ENCODE measurements at places on chromosomes 6 and 20.
A peak's percentile ranks its signal among the peaks of the same experiment; 100 is the strongest.

DNA sequence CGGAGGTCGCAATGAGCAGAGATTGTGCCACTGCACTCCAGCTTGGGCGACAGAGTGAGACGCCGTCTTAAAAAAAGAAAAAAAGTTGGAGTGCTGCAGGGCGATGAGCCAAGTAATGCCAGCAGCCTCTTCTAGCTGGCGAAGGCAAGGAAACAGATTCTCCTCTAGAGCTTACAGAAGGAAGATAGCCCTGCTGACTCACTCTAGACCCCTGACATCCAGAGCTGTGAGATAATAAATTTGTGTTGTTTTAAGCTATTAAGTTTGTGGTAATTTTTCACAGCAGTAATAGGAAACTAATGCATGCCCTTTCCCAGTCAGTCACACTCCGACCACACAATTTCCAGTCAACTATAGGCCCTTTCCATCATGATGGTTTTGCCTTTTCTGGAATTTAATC, 16.4 kb downstream of the PRSS16 start:
- no peak for DNase-seq

DNA sequence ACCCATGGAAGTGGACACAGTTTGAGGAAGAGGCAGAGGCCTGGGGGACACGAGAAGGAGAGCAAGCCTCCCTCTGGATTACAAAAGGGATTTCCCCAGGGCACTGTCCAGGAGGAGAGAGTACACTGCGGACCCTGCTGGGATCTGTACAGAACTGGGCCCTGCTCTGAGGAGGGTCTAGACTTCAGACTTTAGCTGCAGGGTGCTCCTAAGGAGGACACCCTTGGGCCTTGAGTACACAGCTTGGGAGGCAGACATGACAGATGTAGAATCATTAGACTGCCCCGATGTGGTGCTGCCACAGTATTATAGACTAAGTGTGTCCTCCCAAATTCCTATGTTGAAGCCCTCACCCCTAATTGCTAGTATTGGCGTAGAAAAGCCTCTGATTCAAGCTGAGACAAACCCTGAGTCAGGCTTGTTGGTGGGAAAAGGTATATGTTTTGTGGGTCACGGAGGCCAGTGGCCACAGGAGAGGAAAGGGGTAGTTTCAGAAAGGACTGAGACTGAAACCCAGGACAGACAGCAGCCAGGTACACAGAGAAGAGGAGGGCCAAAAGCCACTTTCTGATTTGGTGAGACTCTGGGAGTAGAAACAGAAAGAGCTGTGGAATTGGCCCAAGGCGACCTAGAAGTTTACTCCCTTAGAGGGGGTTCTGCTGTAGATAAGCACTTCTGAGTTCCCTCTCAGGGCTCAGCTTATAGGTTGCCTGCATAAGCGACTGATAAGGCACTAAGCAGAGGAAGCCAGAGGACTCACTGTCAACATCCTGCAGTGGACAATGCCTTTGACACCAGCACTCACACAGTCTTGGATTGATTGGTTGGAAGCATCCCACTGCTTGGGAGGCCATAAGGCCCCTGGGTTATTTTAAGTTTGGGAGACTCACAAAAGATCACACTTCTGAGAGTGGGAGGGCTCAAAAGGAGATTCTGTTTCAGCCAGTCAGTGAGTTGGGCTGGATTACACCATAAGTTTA, 16.5 kb upstream of the SH3BGRL2 start:
- no peak for DNase-seq

DNA sequence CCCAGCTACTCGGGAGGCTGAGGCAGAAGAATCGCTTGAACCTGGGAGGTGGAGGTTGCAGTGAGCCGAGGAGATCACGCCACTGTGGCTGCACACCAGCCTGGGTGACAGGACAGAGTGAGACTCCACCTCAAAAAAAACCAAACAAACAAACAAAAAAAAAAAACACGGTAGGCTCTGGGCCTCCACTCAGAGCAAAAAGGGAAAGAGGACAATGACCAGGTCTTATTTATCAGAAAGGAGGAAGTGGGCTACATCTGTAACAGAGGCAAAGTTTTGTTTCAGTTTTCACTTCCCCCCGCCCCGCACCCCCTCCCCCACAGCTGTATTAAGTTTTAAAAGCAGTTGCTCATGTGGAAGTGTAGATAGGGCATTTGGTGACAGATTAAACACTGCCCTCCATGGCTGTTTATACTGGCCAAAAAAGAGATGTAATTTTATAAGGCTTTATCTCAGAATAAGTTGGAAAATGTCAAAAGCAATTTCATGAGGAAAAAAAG, 114.6 kb downstream of the RCAN2 start:
- no peak for DNase-seq

GRCh38 chr20:4016340-4017050, 1.1 kb upstream of the RNF24 start:
- DNase-seq, result no peak

DNA sequence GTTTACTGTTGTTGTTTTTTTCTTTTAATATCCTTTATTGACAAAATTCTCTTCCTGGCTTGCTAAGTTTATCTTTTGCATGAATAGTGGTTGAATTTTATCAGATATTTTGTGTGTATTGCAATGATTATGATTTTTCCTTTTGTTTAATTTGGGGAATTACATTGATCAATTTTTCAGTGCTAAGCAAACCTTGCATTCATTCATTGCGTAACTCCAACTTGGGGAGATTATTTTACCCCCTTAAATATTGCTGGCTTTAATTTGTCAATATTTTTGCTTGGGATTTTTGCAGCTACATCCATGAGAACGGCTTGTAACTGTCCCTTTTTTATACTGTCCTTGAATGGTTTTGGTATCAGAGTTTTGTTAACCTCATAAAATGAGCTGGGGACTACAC, 63.4 kb downstream of the SERAC1 start:
- no peak for DNase-seq

DNA sequence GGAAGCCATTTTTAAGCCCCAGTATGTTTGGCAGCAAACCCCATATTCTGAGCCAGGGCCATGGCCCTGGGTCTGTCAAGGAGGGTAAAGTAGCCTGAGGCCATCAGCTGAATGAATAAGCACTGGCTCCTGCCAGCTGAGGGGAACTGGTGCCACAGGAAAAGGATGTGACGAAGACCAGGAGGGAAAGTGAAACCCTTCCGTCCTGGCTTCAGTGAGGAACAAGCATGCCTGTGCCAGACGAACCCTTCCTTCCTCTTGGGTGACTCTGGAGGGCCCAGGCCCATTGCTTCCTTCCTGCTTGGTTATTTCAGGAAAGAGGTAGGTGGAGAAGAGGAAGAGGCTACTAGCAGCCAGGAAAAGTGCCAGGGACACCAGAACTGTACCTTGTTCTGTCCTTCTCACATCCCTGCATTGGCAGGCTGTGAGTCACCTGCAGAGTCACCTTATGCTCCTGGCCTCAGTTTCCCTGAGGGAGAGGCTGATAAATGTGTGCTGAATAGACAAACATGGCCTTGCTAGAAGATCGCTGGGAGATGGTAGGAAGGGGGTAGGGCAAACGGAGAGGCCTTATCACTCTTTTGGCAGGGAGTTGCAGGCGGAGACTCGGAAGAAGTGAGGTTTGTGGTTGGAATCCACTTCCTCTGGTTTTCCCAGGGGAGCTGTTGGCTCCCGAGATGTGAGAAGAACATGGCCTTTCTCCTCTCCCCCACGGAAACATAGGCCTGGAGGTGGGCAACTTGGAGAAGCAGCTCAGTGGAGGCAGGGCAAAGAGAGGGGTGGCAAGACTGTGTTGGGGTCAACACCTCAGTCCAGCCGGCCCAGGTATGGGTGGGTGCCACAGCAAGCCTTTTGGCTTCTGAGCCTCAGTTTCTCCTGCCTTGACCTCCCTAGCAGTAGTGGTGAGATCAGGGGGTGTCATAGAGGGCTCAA, 37.4 kb downstream of the COX4I2 start:
- peak; percentile 90 for DNase-seq

DNA sequence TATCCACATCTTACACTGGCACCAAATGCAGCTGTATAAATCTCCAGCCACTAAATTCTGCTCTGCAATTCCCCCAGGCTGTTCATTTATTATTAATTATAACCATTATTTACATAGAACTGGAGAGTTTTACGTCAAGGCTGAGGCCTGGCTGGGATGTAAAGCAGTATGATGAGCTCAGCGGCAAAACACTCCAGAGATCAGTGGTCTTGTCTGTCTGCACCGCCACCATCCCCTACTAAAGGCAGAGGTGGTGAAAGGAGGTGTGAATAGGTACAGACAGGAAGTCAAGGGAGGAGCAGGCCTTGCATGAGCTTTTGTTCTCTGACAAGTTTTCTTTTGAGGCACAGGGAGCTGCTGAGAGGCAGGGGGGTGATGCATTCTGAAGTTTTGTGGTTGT, 159.9 kb upstream of the PCSK2 start:
- DNase-seq, result no peak

DNA sequence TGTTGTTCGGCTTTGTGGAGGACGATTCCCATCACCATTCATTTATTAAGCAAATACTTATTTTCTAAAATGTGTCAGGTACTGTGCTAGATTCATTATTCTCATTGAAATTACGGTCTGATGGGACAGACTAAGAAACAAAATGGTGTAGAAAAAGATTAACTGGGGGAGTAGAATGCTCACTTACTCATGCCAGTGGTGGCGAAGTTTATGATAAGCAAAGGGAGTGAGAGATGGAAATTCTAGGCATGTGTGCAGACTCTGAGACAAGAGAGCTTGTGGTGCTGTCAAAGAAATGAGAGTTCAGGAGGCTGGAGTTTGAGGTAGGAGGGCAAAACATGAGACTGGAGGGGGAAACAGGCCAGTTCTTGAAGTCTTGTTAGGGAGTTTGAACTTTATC, 896 bp downstream of the RPP21 start:
- DNase-seq, result no peak

GRCh38 chr20:57612916-57613315, 7.3 kb downstream of the ZBP1 start:
- no peak for DNase-seq

GRCh38 chr6:111858347-111858746, 14.9 kb downstream of the FYN start:
- no peak for DNase-seq

- DNase-seq, result no peak
Measured at GRCh38 chr20:19113343-19113930, 99.0 kb upstream of the SLC24A3 start.

GRCh38 chr20:60058879-60059278, 100.7 kb downstream of the CDH26 start:
- no peak for DNase-seq

- DNase-seq, result peak; percentile 58
Measured at GRCh38 chr6:166626177-166627032, 646 bp downstream of the RPS6KA2 start.

DNA sequence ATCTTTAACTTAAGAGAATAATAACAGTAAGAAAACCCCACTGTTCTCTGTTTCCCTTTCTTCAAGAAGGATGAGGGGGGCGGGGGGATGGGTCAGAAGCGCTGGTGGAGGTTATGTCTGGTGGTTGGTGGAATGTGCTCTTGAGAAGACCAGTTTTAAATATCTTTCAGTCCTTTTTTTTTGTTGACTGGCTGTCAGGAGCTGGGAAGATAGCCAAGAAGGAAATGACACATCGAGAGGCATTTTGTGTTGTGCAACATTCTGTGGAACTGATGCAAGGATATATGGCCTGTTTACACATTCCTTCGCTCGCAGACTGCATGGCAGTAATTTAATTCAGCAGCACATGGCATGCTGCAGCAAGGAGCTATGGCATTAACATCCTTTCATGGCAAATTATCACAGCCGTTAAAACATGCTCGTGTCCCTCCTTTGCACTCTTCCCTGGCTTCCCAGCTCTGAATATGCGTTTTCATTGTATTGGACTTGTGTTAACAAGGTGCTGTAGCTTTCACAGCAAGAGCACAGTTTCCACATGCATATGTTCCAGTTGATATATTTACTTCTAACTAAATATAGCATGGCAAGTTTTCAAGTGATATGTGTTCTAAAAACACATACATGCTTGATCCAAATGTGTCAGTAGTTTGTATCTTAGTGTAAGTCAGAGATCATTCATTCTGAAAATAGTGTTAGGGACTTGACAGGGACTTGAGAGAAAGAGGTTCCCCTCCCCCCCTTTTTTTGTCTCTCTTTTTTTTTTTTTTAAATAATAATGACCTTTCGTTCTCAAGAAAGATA, 68.2 kb upstream of the SUPT3H start:
- peak; percentile 99 for DNase-seq

DNA sequence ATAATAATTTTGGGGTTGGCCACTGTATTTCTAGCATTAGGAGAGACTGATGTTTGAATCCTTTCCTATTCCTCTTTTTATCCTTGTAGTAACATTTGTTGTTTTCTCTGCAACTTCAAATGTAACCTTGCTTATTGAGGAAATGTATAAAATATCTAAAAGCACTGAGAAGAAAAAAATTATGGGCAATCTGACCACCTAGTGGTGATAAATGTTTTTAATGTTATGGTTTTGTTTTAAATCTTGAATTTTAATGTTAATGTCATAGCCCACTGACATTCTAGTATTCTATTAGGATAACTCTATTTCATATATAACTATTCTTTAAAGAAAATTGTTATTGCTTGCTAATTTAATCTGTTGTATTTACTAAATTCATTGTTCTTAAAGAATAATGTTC, 134.4 kb downstream of the FARS2 start:
- no peak for DNase-seq

DNA sequence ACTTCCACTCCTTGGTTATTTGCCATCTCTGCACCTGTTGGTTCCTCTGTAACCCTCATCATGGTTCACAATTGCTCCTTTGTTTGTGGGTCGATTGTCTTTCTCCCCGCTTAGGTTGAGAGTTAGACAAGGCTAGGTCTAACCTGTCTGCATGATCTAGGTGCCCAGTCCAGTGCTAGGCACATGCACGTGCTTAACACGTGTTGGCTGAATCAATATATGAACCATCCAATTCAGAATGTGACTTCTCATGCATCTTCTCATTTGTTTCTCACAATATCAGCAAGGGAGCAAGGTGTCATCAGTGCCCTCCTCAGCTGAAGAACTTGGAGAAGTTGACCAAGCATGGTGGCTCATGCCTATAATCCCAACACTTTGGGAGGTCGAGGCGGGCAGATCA, 36.9 kb upstream of the CTNNBL1 start:
- DNase-seq, result no peak

DNA sequence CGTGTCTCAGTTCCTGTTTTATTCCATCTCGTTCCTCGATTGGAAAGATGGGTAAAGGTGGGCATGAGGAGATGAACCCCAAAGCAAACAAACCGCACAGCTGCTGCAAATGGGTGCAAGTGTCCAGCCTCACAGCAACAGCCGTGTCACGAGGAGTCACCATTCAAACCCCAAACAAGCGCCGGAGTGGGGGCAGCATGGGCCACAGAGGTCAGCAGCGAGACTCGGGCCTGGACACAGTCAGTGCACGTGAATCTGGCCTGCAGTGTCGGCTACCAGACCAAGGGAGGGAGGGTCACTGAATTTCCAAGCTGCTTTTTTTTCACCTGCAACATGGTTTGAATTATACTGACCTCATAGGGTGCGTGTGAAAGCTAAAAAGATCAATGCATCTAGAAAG, 63.5 kb downstream of the EZR start:
- no peak for DNase-seq

- DNase-seq, result no peak
Measured at GRCh38 chr20:46071573-46071972, 18.2 kb downstream of the NCOA5 start.

DNA sequence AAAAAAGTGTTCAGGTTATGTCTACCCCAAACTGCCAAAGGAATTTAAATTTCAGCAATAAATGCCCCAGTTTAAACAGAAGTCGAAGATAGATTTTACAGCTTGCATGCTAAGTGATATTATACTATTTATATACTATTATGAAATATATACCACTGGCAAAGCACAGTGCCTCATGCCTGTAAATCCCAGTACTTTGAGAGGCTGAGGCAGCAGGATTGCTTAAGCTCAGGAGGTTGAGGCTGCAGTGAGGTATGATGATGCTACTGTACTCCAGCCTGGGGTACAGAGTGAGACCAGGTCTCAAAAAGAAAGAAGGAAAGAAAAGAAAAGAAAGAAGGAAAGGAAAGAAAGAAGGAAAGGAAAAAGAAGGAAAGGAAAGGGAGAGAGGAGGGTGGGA, 102.1 kb downstream of the MTFR2 start:
- DNase-seq, result peak; percentile 59
